ENCODE measurements at places on chromosomes 1 and 21.

DNA sequence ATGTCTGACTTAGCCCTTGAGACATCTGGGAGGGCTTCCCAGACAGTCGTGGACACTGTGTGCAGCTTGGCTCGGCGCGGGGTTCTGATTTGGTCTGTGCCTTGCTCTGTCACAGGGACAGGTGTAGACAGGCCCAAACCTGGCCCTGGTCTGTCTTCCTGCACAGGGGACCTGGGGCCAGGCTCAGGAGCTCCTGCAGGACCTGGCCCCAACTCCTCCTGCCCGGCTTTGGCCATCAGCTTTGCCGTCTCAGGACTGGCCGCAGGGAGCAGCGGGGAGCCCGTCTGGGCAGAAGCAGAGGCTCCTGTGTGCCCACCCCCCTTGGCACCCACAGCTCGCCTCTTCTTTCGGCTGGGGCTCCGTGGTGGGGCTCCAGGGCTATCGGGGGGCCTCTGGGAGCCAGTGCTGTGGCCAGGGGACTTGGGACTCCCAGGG, 1.7 kb downstream of the PERM1 start:
- no peak for DNase-seq

- DNase-seq, result no peak
These were observed 10.8 kb downstream of the ZBTB8OS start for GRCh38 chr1:32639489-32640075.

DNA sequence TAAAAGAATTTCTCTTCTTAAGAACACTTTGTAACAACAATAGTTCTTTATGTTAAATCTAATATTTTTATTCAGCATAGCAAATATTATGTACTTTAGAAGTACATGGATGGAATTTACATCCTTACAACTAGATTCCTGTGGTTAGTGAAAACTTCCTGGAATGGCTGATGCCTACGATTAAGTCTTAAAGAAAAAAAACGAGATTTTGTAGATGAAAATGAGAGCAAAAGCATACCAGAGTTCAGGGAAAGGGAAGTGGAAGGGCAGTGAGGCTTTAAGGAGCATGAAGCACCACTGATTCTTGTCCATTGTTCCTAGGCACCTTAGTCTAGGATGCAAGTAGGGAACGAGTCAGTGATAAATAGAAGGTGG, 26.7 kb downstream of the CFH start:
- no peak for DNase-seq

GRCh38 chr1:86845514-86845913, 68.4 kb downstream of the SELENOF start:
- no peak for DNase-seq

- no peak for DNase-seq
These were observed 55.9 kb upstream of the PROX1 start for GRCh38 chr1:213931836-213932235.

GRCh38 chr1:227125929-227126545, 185.9 kb downstream of the COQ8A start:
- DNase-seq, result no peak

DNA sequence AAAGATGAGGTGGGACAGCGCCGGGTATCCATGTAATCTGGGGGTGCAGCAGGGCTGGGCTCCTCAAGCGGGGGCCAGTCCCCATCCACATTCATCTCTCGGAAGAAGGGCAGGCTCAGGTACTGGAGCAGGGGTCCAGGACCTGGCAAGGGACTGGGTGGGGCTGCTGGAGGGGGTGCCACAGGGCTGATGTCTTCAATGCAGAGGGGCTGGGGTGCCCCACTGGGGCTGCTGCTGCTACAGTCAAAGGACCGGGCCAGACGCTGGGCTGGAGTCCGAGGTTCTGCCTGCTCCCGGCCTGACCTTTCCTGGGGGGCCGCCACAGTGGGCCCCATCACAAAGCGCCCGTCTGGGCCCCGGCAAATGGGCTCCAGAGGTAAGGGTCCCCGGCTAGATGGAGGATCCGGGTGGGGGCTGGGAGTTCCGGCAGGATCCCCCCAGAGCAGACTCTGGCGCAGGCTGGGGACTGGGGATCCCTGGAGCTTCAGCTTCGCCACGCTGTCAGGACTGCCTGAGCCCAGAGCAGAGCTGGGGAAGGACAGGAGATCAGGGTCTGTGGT, 3.3 kb upstream of the TAGLN2 start:
- no peak for DNase-seq

GRCh38 chr1:1371746-1372711, 3.0 kb downstream of the AURKAIP1 start:
- DNase-seq, result no peak

DNA sequence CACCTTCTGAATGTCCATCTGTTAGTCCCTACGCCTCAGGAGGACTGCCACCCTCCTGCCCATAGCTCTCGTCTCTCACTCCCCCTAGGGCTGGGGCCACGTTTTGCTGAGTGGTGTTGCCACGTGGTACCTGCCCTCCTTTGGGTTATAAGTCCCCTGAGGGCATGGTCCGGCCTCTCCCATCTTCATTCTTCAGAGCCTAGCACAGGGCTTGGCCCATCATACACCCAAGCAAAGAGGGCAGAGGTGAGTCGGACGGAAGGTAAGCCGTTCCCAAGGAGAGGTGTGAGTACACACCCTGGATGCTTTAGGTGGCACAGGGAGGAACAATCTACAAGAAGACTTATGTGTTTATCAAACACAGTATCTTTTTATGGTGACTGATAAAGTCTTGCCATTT, 10.9 kb downstream of the PADI2 start:
- DNase-seq, result no peak

GRCh38 chr1:83559129-83559840, 439.6 kb downstream of the TTLL7 start:
- no peak for DNase-seq

GRCh38 chr1:187928696-187929095, 1099.9 kb downstream of the PLA2G4A start:
- DNase-seq, result no peak

GRCh38 chr1:3222042-3222692, 153.2 kb downstream of the PRDM16 start:
- no peak for DNase-seq

GRCh38 chr21:16421965-16422364, 692.2 kb downstream of the USP25 start:
- no peak for DNase-seq

DNA sequence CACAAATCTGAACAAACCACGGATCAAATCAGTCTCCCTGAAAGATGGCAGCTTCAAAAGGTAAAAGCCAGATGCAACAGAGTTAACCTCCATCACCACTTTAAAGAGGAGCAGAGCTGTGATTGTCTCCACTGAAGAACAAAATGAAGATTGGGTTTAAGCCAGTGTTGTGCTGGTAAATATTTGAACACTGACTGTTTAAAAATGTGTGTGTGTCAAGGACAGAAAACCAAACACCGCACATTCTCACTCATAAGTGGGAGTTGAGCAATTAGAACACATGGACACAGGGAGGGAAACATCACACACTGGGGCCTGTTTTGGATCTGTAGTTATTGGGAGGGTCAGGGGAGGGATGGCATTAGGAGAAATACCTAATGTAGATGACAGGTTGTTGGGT, 83.9 kb downstream of the ST6GALNAC5 start:
- DNase-seq, result no peak

GRCh38 chr1:158249646-158250045, 4.6 kb upstream of the CD1A start:
- DNase-seq, result no peak

GRCh38 chr1:31798086-31798432, 17.8 kb downstream of the SPOCD1 start:
- no peak for DNase-seq

- DNase-seq, result peak; percentile 42
These were observed 558 bp upstream of the BTG3 start for GRCh38 chr21:17613242-17613676.

GRCh38 chr1:7255303-7256058, 470.2 kb downstream of the CAMTA1 start:
- no peak for DNase-seq

- no peak for DNase-seq
These were observed 12.2 kb downstream of the MSTO1 start for GRCh38 chr1:155622191-155622590.

- no peak for DNase-seq
These were observed 45.9 kb upstream of the DIP2A start for GRCh38 chr21:46412521-46413364.

GRCh38 chr1:228224198-228225164, 16.6 kb downstream of the OBSCN start:
- no peak for DNase-seq

DNA sequence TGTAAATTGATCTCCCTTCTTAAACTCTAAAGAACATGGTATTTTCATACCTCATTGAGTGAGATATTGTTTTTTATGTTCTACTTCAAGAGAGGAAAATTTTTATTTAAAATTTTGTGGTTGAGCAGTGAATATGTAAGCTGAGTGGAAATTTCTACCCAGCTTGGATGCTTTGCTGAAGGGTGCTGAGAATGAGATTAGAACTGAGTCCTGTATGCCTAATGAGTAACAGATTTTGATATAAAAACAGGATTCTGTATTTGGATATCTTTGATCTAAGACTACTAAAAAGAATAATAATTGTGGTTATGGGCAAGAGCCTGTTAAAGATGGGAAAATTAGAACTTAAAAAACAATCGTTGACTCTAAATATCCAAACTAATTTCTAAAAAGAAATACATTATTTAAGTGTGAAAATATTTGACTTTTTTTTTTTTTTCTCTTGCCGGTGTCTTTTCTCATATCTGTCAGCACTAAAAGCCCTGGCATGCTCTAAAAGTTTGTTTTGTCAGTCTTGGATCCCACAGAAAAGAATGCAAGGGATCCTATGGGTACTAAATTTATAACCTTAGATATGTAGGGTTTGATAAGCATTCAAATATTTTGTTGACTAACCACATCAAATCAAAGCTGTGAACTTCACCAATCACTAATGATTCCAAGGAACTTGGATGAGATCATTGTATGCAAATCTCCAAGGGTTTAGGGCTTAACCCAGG, 652.3 kb downstream of the PTPRC start:
- DNase-seq, result no peak

DNA sequence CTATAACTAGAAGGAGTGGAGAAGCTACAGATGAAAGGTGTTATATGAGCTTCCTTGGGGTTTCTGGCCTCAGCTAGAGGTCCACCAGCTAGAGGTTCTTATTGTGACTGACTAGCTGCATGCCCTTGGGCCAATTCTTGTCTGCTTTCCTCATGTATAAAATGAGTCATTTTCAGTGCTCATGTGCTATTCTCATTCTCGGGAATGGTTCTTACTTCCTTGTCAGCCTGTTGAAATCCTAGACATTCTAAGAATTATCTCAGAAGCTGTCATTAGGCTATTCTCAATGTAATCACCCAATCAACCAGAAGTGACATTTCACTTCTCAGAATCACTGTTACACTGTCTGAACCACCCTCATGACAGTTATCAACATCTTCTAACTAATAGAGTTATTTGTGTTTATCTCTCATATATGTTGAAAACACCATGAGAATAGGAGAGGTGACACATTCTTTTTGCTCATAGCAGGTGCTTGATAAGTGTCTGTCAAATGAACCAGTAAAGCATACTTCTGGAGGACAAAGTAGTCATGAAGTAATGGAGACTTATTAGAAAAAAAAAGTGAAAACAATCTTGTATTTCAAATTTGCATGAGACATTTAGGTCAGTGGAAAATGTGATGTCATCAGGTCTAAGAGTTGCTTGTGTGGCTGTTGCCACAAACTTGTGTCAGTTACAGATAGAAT, 122.8 kb upstream of the IVNS1ABP start:
- no peak for DNase-seq

DNA sequence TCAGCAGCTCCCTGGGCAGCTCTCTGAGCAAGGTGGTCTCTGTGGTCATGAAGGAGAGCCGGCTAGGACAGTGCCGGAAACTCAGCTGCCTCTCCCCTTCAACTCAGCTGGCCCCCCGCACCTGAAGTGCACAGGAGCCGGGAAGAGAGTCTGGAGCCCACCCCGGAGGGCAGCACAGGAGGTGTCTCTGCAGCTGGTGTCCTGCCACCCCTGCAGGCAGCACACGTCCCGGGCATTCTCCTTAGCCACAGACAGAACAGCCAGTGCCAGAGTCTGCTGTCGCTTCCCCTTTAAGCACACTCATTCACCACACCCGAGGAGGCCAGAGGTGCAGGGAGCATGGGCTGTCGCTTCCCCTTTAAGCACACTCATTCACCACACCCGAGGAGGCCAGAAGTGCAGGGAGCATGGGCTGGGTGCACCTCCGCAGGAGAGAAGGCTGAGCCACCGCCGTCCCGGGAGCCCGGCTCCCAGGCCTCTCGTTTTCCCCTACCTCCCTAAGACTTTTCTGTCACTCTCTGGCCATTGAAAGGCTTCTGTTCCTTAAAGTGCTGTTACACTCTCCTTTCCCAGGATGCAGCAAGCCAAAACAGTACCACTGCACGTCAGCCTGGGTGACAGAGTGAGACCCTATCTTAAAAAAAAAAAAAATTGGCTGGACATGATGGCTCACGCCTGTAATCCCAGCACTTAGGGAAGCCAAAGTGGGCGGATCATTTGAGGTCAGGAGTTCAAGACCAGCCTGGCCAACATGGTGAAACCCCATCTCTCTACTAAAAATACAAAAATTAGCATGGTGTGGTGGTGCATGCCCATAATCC, 16.9 kb upstream of the SAMD11 start:
- no peak for DNase-seq

- no peak for DNase-seq
These were observed 25.0 kb downstream of the KIAA1614 start for GRCh38 chr1:180937624-180938225.

DNA sequence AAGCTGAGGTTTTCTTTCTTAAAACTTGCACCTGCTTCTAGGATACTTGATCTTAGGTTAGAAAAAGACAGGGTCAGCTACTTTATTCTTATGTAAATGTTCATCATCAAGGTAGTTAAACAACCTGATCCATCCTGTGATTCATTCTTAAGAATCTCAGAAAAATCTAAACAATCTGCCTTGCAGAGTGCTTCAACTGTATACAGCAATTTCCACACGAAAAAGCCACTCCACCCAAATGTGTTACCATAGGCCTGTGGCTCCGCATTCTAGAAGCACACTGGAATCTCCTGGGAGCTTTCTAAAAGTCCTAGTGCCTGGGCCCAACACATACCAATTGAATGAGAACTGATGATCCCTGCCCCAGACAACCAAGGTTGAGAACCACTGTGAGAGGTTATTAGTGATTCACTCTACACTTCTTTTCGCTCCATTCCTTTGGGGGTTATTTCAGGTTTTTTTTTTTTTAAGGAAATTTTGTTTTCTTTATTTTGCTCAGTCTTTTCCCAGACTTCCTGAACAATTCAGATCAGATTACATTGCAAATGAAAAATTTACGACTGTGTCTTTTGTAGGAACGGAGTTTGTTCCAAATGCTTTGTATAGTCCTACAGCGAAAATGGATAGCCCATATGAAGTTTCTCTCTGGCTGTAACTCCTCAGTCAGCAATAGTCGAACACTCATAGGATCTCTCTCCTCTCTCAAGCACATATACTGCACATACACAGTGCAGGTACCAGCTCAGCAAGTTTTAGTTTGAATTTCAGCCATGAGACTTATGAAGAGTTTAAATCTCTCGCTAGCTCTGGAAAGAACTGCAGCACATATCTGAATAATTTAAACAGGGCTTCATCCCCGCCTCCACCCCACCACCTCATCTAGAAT, 16.1 kb downstream of the SMYD2 start:
- DNase-seq, result no peak

Data from globus pallidus (tissue), 1 donor.